ENCODE measurements at places on chromosomes 13 and 19.

DNA sequence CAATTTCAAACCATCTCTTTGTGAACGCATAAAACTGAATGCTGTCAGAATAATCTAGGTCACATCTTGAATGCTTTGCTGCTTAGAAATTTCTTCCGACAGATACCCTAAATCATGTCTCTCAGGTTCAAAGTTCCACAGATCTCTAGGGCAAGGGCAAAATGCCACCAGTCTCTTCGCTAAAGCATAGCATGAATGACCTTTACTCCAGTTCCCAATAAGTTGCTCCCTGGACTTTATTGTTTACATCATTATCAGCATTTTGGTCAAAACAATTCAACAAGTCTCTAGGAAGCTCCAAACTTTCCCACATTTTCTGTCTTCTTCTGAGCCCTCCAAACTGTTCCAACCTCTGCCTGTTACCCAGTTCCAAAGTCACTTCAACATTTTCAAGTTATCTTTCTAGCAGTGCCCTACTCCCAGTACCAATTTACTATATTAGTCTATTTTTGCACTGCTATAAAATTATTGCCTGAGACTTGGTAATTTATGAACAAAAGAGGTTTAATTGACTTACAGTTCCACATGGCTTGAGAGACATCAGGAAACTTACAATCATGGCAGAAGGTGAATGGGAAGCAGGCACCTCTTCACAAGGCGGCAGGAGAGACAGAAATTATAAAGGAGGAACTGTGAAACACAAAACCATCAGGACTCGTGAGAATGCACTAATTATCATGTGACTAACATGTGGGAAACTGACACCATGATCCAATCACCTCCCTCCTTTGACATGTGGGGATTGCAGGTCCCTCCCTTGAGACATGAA is 77.0 kb downstream of the SPRY2 start:
- no peak for DNase-seq

DNA sequence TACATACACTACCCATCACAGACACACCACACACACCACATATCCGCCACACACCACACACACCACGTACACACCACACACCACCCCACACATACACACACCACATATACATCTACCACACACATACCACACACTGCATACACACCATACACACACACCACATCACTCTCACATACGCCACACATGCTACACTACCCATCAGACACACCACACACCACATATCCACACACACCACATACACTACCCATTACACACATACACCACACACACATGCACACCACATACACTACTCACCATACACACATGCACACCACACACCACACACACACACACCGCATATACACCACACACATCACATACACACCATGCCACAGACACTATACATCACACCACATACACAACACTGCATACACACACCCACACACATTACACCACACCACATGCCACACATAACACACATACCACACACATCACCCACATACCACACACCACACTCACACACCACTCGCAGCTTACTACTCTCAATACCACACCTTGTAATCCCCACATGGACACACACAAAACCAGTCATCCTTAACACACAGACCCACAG is 9.5 kb downstream of the ERFL start:
- DNase-seq, result no peak

DNA sequence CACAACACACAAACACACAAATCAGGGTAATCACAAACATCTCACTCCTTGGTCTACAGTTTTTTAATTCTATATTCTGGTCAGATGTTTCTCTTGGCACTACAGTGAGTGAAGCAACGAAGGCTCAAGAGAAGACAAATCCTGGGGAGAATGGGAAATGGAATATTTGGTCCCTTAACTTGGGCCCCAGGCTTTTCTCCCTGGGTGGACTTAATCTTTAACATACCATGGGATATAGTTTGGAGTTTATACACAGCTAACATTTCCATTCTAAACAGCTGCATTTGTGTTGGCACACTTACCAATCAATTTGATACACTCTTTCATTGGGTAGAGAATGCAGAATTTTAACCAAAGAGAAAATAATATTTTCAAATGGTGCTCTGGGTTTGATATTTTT is 1132.6 kb upstream of the SLC10A2 start:
- DNase-seq, result no peak

GRCh38 chr19:42254850-42255765 is at the start of gene ERF:
ERF (minus strand) TSS chr19:42255128; CDS start chr19:42254999, 129 bp downstream.
- DNase-seq, result peak; percentile 96

DNA sequence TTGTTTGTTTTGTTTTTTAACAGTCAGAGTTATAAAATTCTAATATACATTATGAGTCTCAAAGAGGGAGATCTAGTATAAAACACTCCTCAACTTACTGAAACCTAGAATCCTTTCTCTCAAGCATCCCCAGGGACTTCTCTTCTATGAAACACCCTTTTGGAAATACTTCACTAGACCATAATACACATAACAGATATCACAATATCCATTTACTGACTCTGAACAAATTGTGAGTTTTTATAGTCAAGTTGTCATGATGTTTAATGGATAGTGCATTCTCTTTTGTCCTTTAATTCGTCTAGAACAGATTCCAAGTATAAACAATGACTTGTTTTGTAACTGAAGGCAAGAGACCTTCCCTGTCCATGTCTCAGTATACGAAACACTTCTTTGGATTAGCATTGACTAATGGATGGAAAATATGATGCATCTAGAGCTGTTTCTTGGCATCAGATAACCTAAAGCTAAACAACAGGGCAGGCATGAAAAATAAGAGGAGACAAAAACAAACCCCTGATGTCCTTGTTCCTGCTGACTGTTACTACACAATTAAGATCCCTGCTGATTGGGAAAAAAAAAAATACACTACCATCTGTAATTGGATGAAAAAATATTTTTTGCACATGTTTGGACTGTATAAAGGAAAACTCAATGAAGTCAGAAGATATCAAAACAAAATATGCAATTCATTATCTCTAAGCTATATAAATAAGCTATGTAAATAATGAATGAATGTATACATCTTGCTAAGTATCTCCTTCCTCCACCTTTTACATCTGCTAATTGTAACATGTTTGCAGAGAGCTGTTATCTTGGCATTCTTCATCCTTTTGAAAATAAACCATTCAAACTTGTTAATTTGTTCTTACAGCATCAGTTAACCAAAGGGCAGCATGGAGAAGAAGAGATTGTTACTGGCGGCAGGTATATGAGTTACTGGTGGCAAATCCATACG is 214.2 kb downstream of the LACC1 start:
- no peak for DNase-seq

GRCh38 chr13:51283371-51283770 is 56.1 kb upstream of the SERPINE3 start:
- DNase-seq, result no peak

DNA sequence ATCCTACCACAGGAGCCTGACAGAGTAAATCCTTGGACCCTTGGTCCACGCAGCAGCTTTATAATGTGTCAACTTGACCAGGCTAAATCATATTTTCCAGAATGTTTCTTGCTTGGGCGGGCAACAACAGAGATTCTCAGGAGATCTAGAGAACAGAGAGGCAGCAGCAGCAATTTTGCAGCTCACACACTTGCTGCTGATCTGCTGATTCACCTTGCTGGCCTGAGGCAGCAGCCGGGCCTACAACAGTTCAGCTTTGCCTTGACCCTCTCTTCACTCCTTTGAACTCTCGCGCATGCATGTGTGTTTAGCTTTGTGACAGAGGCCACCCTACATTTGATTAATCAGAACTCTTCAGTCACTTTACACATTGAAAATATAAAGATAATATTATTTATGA is 159.3 kb downstream of the UGGT2 start:
- no peak for DNase-seq

DNA sequence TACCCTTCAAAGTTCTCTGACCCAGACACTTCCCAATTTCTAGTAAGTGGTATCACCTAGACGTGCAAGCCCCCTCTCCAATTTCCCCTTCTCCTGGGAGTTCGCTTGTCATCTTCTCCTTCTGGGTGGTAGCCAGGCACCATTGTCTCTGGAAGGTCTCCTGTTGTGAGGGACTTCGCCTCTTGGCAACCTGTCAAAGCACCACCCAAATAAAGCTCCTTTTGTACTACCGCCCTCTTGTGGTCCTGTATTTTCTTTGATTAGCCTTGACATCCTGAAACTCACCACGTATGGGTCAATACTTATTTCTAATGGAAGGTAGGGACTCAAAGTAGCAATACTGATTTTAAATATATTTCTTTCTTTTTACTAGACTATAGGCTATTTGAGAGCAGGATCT is 8.2 kb downstream of the GPC5 start:
- no peak for DNase-seq

DNA sequence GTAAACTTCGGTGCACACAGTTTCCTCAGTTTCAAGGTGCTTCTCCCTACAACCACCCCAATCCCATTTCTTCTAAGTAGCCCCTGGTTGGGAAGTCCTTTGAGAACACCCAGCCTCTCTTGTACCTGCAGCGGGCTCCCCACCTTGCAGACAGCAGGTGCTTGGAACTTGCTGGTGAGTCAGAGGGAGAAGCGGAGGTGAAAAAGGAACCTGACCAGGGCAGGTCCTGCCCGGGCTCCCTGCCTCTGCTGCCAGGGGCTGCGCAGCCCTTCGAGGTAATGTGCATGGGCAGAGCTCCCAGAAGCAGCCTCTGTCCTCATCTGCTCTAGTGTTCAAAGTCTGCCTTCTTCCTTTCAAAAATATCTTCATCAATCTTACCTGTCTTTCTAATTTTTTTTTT is 274.0 kb upstream of the SOX1 start:
- DNase-seq, result no peak

GRCh38 chr13:88395804-88396203 is 724.6 kb downstream of the SLITRK5 start:
- no peak for DNase-seq

GRCh38 chr13:102569488-102569887 is 27.3 kb upstream of the TPP2 start:
- DNase-seq, result no peak

GRCh38 chr13:92179223-92179622 is 780.8 kb downstream of the GPC5 start:
- no peak for DNase-seq

DNA sequence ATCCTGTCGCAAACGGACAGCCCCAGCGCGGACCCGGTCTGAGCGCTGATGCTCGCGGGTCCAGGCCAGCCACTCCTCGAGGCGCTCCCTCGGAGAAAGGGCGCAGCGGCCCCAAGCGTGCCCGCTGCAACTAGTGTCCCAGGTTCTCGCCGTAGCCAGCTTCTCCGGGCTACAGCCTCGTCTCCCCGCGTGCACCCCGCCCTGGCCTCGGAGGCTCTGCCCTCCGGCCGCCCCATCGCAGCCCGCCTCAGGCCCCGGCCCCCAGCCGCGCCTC is 487 bp downstream of the FLT1 start:
- DNase-seq, result no peak

GRCh38 chr13:113491418-113491883 is 940 bp upstream of the DCUN1D2 start:
- no peak for DNase-seq

- DNase-seq, result no peak
Observed at GRCh38 chr13:20305587-20305986, 73.5 kb upstream of the GJB6 start.

DNA sequence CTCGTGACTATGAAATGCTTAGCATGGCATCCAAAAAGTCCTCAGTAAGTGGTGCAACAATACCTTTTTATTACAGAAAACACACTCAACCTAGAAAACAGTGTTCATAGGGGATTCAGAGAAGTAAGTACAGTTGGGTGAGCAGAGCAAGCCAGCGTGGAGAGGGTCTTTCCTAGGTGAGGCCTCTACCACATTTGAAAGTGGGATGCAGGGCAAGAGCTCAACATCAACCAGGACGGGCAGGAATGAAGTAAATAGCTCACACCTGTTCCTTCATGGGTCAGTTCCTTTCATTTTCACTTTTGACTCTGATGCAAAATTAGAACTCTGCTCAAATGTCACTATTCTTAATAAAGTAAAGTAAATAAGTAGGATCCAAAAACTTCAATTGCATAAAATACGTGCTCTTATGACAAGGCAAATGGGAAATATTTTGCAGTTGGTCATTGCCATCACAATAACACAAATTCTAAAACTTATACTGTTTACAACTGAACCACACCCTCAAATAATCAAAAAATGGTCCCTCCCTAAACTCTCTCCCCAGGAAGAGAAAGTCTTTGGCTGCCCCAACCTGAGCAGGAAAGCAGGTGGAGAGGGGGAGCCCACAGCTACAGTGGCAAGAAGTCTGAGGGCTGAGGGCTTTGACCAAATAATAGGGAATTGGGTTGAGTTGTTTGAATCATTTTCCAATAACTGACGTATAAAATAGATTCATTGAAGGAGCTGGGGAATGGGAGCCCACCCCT is 20.2 kb downstream of the CHAMP1 start:
- no peak for DNase-seq

GRCh38 chr13:100197591-100198365 is 108.9 kb downstream of the PCCA start:
- DNase-seq, result no peak

- DNase-seq, result no peak
Observed at GRCh38 chr13:34657716-34658115, 284.4 kb upstream of the NBEA start.

- DNase-seq, result no peak
Observed at GRCh38 chr19:12052497-12053169, at the start of gene ZNF878. ZNF878 (minus strand) TSS chr19:12052961; CDS start chr19:12052801, 160 bp downstream.

DNA sequence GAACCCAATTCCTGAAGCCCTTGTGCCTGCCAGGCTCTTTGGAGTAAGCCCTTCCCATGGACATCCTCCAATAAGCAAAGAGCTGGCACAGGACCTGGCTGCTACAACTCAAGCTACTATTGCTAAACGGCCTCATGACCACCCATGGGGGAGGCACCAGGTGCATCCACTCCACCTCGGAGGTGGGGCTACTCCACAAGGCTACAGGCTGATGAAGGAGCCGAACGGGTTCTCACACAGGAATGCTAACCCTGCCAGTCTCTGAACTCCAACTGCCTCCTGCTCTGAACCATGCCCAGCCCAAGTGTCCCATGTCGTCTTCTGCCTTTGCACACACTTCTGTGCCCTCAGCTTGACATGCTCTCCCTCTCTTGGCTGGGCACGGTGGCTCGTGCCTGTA is 10.0 kb downstream of the SYMPK start:
- no peak for DNase-seq

- DNase-seq, result no peak
Observed at GRCh38 chr13:90443268-90443667, 904.2 kb upstream of the MIR17HG start.

- DNase-seq, result no peak
Observed at GRCh38 chr13:109859898-109860297, 73.5 kb upstream of the IRS2 start.

GRCh38 chr13:50226515-50227155 is 211.4 kb downstream of the KCNRG start:
- DNase-seq, result no peak

- DNase-seq, result no peak
Observed at GRCh38 chr13:102922184-102922583, 76.4 kb downstream of the ERCC5 start.

DNA sequence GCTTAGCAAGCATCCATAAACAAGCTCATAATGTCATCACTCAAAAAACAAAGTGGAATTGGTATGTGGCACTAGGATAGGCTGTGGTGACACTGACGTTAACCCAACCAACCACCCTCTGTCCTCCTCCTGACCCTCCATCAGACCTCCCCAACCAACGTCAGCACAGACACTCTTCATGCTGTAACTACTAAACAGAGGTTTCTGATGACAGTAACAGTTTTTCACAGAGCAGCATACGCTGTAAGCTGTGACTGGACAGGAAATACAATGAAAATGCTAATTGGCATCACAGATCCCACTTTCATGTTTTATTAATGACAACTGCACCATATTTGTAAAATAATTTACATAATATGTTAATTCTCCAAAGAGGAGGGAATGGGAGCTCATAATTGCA is 238.0 kb downstream of the IRS2 start:
- DNase-seq, result no peak

GRCh38 chr13:101915331-101915730 is 462.9 kb downstream of the ITGBL1 start:
- no peak for DNase-seq

Measured in GM18507 (cell line).